ENCODE measurements at places on chromosomes 7 and 10.

DNA sequence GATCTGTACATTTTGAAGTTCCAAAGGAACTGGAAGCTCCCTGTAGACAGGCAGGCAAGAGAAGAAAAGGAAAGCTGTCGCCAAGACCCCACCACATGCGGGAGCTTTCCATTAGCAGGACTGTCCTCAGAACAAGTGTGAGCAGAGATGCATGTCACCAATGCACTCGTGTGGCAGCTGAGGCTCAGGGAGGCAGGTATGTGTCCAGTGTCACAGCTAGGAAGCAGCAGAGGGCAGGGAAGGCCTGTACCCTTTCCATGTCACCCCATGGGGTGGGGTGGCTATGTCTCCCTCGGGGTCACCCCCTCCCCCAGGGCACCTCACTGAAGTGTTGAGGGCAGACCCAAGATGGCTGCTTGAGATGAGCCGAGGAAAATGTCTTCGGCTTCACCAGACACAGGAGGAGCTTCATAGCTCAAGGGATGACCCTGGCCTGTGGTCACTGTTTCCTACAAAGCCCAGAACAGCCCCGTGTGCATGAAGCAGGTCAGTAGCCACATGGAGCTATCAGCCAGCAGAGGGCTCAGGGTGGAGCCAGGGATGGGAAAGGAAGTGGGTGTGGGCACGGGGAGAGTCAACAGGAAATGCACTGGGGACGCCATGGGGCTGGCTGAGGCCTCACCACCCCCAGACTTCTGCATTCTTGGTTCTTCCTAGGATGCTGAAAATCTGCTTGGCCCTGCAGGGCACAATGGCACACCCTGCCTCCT is 96.6 kb downstream of the FAM53B start:
- no peak for DNase-seq

GRCh38 chr10:78910886-78911285 is 157.9 kb upstream of the ZMIZ1 start:
- no peak for DNase-seq

DNA sequence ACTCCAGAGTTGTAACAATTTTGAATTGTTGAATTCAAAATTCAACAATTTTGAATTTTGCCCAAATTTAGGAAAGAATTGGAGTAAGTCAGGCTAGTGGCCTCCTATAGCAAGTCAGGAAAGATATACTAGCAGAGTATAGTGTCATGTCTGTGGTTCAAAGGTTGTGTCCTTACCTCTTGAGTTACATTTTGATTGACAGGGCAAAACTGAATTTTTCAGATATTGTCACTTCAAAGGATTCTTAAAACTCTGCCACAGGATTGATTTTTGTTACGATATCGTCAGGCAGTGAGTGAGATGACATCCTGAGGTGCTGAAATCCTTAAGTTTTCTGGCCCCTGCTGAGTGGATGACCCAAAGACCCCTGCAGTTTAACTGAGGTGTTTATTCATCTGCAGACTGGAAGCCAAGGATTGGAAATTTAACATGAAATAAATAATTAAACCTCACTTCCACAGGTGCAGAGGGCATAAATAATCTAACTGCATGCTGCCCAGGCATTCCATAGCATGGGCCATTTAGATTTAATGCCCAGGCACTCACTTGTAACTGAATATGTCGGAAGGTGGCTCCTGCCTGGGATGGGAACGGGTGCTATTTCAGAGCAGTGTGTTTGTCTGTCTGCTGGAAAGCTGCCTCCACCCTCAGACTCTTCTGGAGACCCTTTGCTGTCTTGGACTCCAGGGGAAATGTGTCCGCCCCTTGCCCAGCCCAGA is 50.8 kb downstream of the RBM20 start:
- no peak for DNase-seq

DNA sequence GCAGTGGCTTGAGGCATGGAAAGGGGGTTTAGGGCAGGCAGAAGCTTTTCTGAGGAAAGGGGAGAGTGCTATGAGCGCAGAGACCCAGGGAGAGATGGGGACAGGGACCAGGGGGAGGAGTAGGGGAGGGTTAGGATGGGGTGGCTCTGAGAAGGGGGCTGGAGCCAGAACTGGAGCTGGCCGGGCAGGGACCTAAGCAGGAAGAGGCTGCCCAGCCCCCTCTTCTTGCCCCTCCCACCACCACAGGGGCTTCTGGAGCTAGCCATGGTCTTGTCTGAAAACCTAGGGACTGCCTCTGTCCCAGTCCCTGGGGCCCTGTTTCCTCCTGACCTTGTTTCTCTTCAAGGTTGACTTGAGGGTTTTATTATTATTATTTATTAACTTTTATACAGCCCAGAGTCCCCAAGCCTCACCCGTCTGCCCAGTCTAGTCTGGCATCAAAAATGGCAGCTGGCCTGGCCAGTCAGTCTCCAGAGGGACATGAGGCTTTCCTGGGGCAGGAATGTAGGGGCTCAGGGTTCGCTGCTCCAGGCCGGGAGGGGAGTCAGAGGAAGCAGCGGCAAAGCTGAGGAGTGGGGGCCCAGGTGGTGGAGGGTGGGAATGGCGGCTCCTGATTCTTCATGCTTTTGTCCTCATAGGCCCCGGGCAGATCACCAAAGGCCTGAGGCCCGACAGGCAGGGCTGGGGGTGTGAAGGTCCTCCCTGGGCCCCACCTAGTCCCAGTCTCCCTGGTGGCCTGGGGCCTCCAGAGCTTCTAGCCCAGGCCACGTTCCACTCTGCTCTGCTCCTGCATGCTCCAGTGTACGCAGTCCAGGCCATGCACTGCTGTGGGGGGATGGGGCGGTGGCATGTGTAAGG is 5.7 kb downstream of the TRIM8 start:
- DNase-seq = peak; percentile 63

GRCh38 chr7:89757910-89758309 is 396.4 kb upstream of the STEAP1 start:
- no peak for DNase-seq

DNA sequence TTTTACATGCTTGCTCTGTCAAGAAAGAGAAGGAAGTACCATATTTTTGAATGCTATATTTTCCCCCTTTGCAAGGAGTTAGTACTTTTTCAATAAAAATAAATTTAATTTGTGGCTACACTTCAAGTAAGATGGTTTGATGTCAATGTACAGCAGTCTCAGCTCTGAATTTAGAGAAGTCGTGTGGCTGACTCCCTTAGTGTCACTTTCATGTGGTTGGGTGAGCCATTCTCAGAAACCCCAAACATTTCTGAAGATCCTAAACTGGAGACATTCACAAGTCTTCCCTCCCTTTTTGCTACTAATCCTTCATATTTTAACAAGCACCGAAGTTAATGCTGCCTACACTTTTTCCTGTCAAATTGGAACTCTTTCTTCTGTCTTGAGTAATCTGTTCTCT is 244.4 kb downstream of the DYNC1I1 start:
- no peak for DNase-seq

GRCh38 chr10:84175436-84175835 is 1.8 kb downstream of the GPR15LG start:
- no peak for DNase-seq

Data from neural progenitor cell (in vitro differentiated cells).